ENCODE measurements at places on chromosomes 3 and 15.

DNA sequence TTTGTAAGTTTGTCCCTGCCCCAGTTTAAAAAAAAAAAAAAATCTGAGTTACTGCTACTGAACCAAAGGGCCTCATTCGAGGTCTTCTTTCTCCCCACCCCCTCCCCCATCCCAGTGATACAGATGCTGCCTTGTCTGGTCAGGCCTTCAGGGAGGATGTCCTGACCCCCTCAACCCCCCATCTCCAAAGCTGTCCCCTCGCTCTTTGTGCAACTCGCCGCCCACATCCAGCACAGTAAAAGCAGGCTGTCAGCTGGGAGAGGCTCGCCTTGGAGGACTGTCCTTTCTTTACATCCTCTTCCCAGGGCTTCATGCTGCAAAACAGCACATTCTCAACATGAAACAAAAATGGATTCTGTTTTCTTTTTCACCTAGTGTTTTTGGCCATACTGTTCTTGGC lies 133.4 kb downstream of the VGLL4 start:
- no peak for DNase-seq

DNA sequence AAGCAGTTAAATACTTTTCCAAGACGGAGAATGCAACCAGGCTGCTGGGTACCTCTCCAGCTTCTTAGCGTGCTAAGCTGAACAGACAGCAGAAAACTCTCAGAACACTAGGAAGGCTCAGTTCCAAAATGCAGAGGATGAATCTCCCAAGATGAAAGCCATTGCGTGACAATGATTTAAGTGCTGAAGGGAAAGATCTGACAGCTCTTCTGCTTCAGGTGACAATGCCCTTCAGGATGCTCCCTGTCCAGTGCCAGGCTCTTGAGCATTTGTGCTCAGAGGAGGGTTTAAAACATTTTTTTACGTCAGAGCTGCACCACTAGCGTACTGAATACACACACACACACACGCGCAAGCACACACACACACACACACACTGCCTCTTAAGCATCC lies 26.3 kb downstream of the ARHGEF3 start:
- no peak for DNase-seq

DNA sequence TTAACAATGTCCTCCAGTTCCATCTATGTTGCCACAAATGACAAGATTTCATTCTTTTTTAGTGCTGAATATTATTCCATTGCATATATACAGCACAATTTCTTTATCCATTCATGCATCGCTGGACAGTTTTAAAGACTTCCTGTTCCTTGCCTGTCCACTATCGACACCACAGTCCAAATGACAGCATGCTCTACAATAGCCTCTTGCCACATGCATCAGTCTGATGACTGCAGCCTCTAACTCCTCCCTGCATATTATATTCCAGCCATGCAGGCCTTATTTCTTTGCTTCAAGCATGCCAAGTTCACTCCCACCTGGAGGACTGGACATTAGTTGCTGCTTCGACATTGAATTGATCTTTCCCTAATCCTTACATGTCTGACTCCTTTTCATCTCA lies 306.2 kb downstream of the FOXP1 start:
- DNase-seq = no peak

DNA sequence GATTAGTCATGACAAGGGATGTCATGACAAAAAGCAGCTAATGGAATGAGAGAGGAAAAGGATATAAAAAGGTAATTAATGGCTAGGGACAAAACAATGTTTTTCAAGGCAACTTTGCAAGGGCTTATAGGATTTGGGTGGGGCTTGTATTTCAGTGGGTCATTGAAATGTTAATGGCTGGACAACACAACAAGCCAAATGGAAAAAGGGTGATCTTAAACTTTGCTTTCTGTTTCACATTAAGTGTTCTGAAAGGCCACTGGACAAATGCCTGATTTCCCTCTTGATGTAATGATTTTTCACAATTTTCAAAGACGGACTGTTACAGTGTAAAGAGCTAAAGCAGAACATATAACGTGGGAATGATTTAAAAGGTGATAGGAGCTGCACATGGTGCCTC lies 345.0 kb downstream of the TUSC7 start:
- DNase-seq = no peak

GRCh38 chr3:40915346-40915865 lies 283.9 kb upstream of the CTNNB1 start:
- no peak for DNase-seq

DNA sequence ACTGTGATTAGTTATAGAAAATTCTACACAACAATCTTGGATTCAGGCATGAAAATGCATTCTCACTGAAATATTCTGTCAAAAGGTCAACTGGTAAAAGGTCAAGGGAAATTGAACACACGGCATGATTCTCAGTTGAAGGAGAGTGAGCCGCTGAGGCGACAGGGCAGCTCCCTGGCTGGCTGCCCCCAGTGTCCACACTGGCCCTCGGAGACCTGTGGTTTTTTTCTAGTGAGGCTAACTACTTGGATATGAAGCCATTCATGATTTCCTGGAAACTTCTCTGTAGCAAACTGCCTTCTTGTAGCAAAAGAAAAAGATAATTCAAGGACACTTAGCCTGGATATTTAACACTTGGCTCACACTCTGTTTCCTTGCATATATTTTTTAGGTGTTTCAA lies 37.2 kb downstream of the AADACL2 start:
- no peak for DNase-seq

DNA sequence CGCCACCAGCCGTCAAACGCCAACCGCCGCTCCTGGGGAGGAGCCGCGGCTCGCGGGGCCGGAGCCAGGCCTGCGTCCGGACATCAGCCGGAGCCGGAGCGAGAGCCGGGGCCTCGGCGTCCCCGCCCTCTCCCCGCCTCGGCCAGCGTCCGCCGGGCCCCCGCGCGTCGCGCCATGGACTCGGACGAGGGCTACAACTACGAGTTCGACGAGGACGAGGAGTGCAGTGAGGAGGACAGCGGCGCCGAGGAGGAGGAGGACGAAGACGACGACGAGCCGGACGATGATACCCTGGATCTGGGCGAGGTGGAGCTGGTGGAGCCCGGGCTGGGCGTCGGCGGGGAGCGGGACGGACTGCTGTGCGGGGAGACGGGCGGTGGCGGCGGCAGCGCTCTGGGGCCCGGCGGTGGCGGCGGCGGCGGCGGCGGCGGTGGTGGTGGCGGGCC lies 359 bp downstream of the ARIH1 start:
- no peak for DNase-seq

DNA sequence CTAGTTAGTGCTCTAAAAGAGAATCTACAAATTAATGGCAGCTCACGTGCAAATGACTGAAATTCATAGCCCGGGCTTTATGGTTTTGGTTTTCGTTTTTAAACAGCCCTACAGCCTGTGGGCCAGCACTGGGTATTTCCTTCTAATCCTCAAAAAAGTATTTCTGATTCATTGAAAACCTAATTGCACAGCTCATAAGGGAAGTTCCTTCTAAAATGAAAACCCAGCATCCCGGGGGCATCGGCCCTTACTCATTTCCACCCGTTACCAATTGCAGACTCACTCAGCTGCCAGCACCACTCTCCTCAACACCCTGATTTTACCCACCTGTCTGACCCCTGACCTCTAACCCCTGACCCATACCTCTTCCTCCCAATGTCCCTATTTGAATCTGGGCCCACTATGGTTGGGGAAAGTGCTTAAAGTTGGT lies 59.5 kb upstream of the ZNF148 start:
- DNase-seq = no peak

DNA sequence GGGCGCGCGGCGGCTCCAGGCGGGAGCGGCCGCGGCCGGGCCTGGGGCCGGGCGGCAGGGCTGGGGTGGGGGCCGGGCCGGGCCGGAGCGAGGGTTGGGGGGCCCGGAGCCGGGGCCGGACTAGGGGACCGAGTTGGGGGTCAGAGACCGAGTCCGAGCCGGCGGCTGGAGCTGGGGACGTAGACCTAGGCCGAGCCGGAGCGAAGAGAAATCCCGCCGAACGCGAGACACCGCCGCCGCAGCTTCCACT lies 37.3 kb downstream of the HMCES start:
- no peak for DNase-seq

DNA sequence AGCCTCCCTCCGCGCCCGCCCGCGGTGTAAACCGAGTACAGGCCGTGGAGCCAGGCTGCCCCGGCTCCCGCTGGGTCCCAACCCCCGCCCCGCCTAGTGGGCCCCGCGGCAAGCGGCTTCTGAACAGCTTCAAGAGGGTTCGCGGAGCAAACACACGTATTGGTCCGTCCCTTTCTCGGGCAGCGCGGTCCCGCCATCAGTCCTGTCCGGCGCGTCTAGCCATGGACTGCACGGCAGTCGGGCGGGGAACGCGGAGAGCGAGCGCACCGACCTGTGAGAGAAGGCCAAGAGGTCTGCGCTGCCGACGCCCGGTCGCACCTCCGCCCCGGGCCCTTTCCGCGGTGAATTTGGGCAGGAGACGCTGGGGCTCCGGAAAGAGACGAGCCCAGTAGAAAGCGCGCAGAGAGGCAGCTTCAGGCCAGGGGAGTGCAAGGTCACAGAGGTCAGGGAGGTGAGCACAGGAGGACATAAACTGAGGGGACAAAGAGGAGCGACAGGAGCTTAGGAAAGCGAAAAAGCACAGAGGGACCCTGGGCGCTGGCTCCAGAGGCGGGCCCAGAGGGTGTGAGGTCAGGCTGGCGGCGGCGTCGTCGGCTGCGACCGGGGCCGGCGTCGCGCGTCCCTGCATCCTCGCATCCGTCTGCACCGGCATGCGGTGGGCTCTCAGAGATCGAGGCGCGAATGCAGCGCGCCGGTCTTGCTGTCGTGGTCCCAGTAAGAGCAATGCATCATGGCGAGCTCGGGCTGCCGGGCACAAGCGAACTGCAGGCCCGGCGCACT lies 1.8 kb downstream of the FOXL2 start:
- DNase-seq = no peak

- DNase-seq = no peak
These were observed 132.0 kb downstream of the EEFSEC start for GRCh38 chr3:128285042-128285966.

- DNase-seq = no peak
These were observed 50.0 kb downstream of the RASGRP1 start for GRCh38 chr15:38514601-38515000.

DNA sequence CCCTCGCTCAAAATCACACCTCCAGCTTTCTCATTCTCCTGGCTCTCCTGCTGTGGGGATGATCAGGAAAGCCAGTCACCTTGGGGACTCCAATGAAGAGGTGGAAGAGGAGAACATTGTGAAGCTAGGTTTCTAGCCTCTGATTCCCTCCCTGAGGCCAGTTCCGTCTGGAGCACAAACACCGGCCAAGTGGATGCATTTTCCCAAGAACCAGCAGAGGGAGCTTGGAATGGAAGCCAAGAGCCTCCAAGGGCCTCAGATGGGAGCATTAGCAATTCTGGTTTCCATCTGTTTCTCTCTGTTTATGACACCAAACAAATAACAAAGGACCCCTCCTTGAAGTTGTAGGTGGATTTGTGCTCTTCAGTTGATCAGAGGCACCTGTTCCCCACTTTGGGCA lies 40.6 kb upstream of the NMNAT3 start:
- DNase-seq = no peak

DNA sequence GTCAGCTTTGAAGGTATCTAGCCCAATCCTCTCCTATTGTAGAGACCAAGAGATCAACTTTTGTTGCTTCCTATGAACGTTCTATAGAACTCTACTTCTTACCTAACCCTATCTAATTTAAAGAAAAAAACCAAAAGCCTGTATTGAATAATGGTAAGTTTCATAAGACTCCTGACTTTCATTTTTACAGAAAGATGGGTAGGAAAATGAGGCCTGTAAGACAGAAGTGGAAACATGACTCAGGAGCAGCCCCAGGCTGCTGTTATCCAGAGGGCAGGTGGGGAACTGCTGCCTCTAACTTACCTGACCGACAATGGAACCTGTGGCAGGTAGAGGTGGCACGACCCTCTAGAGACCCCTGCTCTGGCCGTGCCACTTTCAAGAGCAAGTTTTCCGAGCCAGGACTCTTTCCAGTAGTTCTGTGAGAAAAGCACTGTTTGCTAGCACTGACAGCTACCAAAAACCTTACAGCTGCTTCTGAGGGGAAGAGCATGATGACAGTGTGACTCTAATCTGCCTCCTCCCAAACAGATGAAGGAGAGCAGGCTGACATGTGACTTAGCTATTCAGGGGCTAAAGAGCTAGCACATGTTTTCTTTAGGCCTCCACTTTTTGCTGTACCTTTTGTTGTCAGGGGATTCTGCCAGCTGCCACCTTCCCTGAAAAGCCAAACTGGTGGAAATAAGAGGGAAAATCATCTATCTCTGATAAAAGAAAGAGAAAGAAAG lies 17.5 kb downstream of the POPDC2 start:
- DNase-seq = no peak

DNA sequence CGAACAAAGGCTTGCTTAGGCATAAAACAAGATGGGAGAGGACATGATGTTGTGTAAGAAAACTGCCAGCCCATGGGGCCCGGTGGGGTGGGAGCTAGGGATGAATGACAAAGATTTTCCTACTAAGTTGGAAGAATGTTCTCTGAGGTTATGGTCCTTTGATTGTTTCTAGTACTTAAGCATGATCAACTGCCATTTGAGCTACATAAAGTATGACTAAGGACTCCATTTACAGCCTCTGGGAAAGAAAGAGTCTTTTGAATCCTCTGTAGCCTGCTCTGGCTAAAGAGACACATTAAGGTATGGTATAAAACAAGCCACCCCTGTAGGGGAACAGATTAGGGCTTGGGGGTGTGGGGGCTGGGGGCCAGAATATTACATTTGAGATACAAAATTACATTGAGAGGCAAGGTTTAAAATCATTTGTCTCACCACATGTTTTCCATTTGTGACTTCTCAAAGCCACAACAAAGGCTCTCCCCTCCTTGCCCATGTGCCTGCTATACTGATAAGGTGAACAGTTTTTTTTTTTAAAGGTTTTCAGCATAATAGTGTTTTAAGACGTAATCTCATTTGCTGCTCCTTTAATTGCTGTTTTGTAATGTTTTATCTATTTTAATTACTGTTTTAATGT lies 323.4 kb downstream of the CHST2 start:
- DNase-seq = no peak

DNA sequence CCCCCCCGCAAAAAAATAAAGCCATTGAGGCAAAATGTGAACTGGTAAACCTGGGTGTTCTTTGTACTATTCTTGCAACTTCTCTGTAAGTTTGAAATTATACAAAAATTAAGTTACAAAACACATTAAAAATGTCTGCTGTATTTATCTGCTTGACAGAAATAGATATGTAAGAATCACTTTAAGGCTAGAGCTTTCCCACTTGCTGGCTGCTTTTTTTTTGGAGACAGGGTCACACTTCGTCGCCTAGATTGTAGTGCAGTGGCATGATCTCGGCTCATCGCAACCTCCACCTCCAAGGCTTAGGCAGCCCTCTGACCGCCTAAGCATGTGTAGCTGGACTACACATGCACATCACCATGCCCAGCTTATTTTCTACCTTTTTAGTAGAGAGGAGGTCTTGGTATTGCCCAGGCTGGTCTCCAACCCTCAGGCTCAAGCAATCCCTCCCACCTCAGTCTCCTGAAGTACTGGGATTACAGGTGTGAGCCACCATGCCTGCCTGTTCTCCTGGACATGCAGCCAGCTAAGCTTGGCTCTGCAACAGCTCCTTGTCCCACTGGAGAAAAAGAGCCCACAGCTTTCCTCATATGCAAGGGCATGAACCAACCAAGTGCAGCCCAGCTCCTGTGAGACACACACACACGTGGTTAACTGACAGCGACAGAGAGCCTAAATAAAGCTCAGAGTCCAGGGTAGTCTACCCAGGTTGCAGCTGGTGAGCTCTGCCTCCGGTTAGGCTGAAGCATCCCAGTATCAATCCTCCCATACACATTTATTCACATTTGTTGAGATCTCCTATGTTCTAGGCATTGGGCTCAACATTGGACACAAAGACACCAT lies 4.5 kb downstream of the RPS17 start:
- DNase-seq = no peak
